ENCODE measurements at places on chromosomes 6 and 20.
A peak's percentile ranks its signal among the peaks of the same experiment; 100 is the strongest.

- no peak for DNase-seq
Observed at GRCh38 chr6:109034526-109034925, 60.1 kb downstream of the SESN1 start.

- DNase-seq: no peak
Observed at GRCh38 chr6:135170849-135171248, 10.3 kb upstream of the MYB start.

DNA sequence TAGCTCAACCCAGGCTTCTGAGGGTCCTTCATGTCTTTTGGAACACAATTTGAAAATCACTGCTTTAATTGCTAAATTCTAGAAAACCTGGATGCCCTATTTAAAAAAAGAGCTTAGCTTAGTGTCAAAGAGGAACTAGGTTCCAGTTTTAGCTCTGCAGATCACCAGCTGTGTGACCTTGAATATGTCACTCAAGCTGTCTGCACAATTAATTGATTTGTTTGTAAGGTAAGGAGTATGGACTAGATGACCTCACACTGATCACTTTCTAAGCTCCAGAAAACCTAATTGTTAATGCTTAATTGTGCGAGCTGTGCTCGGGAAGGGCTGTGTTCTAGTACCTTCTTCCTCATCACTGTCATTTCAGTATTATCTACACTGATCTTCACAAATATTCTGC lies 26.2 kb downstream of the UTRN start:
- DNase-seq: no peak

- peak; percentile 64 for DNase-seq
Observed at GRCh38 chr6:83065511-83066192, at the start of gene UBE3D. TSS of gene UBE3D (minus strand) at chr6:83065841. CDS start at chr6:83065718, 123 bp downstream.

DNA sequence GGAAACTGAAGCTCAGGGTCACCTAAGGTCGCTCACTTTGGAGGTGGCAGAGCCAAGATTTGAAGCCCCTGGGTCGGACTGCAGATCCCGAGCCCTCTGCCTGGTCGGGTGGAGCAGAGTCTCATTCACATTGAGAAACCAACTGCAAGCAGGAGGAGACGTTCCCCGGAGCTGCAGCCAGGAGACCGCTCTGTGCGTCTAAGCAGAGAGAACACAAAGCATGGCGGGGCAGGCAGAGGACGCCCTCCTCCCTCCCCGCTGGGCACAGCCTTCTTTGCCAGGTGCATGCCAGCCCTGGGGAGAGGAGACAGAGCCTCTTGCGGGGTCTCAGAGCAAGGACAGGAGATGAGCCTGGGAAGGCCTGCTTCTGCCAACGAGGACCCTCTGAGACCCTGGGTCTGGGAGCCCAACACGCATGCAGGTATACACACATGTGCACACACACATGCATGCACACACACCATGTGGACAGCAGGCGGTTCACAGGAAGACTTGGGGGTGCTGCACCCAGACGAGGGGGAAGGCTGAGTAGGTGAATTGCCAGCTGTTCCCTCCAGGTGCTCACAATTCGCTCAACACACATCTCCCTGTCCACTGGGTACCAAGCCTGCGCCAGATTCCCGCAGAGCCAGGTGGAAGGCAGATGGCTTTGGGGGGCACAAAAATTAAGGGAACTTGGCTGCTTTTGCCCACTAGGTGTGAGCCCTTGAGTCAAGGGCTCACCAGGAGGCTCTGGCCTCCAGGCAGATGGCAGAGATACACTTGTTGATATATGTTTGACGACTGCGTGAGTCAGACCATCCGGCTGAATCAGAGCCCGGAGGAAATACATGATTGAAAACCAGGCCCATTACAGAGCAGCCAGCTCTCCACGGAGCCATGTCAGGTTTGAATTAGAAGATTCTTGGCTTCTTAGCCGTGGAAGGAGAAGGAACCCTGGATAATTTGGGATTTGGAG lies 5.5 kb upstream of the NTSR1 start:
- peak; percentile 85 for DNase-seq

DNA sequence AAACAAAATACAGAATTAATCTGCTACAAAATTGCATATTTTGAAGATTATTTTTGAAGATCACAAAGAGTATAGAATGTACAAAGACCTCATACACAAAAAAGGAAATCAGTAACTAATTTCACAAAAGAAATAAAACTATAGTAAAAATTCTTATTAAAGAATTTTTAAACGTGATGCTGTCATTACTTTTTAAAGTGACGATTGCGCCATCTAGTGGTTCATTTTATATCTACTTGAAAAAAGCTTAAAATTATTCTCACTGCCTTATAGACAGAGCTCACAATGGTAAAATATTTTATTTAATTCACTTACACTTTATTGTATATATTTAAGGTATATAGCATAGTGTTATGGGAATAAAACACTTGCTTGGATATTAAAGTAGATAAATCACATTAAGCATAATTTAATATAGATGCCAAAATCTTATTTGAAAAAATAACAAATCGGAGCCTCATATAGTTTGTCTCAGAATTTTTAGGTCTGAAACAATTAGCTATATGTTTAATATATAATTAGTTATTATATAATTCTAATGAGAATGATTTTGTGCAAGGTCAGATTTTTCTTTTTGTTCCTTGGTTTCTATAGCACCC lies 128.8 kb downstream of the PHF3 start:
- peak; percentile 1 for DNase-seq

DNA sequence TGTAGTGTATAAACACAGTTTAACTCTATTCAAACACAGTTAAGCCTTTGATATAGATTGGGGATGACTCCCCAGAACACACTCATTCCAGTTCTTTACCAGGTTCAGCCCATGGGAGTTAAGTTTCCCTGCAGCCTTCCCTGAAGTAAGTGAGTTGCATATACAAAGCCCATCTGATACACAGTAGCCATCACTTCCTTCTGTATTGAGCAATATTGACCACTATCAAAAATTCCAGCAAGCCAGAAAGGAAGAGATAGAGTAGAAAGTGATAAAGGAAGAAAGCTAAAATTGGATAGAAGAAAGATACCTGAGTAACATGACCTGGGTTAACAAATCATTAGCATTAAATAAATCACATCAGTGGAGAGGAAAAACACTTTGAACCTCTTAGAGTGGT lies 34.6 kb downstream of the DEFB114 start:
- DNase-seq: no peak

GRCh38 chr20:10658051-10658823 lies 15.6 kb downstream of the JAG1 start:
- peak; percentile 41 for DNase-seq

GRCh38 chr6:87070741-87071140 lies 24.2 kb downstream of the CGA start:
- DNase-seq: no peak

DNA sequence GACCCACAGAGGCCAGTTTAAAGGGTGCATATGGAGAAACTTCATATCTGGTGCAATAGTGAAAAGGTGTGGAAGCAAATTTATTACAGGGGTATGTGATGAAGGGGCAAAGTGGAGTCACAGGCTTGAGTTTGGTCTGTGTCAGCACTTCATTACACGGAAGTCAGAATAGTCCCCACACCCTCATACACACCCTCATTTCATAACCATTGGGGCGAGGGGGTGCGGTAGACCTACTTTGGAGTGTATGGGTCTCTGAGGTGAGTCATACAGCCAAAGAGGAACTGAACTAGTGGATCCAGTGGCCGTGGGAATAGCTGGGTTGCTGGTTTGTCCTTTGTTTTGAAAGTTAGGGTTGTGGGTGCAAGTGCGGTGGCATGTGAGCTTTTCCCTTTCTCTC lies 3.3 kb downstream of the TM9SF4 start:
- no peak for DNase-seq

DNA sequence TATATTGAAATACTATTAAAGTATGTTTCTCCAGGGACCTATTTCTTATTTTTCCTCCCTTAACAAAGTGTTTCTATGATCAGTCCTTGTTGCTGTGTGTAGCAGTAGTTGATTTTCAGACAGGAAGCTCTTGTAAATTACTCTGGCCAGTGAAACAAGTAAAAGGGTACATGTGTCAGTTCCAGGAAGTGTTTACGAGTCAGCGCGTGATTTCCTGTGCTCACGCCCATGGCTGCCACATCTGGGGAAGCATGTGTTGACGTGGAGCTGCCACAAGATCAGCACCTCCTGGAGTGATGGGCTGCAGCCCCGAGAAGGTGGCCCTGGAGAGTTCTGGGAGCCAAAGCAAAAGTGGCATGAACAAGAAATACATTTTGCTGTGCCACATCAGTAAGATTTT lies 38.6 kb upstream of the GGTLC1 start:
- DNase-seq: no peak

DNA sequence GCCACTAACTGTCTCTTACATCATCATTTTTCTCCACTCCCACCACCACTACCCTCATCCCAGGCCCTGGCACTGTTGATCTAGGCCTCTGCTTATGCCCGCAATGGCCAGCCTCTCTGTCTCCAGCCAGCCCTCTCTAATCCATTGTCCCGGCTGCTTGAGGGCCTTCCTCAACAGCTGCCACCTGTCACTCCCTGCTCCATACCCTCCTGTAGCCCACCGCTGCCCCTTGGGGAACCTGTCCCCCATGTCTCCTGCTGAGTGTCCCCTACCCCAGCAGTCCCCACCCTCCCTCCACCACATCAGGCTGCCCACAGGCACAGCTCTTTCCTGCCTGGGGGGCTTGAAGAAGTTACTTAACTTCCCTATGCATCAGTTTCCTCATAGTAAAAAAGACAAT lies 13.4 kb downstream of the TEAD3 start:
- peak; percentile 74 for DNase-seq

DNA sequence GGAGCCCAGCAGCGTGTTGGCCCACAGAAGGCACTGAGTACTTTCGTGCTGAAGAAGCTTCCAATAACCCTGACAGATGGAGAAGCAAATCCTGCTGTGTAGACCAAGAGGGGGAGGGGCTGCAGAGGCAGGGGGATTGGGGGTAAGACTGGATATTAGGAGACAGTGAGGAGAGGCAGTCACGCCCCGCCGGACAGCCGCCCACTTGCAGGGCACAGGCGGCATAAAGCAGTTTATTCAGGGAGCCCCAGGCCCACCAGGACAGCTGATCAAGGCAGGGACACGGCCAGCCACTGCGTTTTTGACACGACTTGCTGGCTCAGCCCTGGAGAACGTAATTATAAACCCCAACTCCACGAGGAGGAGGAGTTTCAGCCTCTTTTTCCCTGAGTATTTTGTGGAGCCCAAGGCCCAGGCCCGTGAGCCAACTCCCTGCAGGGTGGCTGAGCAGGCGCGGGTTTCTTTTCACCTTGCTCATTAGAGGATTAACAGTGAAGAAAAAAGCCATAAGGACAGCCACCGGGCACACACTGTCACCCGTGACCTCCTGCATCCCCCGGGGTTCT lies 177.9 kb downstream of the TFAP2C start:
- peak; percentile 82 for DNase-seq

GRCh38 chr20:41177636-41178035 lies 40.3 kb downstream of the PLCG1 start:
- DNase-seq: peak; percentile 47

DNA sequence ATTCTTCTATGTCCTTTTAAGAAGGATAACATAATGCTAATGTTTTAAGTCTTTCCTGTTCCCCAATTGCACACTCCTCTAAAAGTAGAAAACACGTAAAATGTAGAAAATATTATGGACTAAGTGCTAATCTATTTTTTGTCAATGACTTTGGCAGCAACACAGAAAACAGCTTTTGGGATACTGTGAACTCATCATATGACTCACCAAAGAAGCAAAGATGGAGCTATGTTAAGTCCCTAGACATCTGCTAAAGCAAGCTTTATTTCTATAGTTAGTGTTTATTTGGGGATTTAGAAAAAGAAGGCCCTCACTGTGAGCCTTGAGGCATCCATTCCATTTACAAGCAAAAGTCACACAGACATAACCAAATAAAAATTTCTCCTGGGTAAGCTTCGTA lies 23.0 kb downstream of the OPN5 start:
- no peak for DNase-seq

- DNase-seq: no peak
Observed at GRCh38 chr20:662277-663192, 9.5 kb upstream of the SRXN1 start.

DNA sequence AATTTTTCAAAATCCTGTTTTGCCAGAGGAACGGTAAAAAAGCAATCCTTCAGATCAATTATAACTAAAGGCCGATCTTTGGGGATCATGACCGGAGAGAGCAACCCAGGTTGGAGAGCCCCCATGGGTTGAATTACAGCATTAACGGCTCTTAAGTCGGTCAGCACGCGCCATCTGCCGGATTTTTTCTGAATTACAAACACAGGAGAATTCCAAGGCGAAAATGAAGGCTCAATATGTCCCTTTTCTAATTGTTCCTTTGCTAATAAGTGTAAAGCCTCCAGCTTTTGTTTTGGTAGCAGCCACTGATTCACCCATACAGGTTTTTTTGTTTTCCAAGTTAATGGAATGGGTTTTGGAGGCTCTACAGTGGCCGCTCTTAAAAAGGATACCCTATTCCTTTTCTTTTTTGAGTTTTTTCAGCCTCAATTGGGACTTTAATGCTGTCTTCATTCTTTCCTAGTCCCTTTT lies 16.9 kb upstream of the PTCRA start:
- DNase-seq: peak; percentile 83

- DNase-seq: no peak
Observed at GRCh38 chr20:2282181-2282580, 13.6 kb upstream of the TGM3 start.

DNA sequence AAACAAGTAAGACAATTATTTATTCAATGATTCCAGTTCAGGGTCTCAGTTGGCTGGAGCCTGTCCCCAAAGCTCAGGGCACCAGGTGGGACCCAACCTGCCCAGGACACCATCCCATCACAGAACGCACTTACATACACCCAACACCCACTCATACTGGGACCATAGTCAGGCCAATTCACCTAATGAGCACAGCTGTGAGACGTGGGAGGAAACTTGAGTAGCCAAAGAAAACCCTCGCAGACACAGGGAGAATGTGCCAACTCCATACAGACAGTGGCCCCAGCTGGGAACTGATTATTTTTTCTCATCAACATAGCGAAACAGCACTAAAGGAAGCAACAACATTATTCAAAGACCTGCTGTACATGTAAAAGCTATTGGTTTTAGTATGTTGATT lies 58.6 kb upstream of the DOK5 start:
- no peak for DNase-seq

DNA sequence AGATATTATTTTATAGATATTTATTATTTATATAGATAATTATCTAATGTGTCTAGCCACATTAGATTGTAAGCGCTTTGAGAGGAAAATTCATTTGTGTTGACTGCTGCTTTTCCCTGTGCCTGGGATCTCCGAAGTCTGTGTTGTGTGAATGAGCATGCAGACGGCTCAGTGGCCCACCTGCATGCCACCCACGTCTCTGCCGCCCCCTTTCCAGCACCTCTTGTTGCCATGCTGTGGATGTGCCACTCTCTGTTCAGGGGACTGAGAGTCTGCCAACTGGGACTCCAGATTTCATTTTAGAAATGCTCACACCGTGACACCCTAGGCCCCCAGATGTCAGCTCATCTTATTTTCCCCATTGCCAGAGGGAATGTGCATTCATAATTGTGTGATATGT lies 139.7 kb downstream of the JARID2 start:
- DNase-seq: no peak

DNA sequence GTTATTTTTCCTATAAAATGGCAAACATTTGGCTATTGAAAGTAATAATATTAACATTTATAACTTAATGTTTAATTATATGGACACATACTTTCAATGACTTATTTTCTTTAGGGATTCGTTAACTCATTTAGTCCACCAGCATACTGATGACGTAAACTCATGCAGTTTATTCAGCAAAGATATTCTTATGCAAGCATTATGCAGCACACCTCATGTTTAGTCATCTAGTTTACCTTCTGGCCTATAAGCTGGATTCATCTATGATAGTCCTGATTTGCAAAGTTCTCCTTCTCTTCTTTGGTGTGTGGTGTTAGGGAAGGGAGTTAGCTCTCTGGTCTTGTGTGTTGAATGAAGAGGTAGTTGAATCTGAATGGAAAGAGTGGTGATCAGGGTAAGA lies 60.0 kb downstream of the OR2J2 start:
- DNase-seq: no peak

Measured in NCI-H524 (cell line).